ENCODE measurements at places on chromosomes 1 and 21.

GRCh38 chr1:48627486-48627885, 149.2 kb downstream of the BEND5 start:
- peak; percentile 80 for DNase-seq

DNA sequence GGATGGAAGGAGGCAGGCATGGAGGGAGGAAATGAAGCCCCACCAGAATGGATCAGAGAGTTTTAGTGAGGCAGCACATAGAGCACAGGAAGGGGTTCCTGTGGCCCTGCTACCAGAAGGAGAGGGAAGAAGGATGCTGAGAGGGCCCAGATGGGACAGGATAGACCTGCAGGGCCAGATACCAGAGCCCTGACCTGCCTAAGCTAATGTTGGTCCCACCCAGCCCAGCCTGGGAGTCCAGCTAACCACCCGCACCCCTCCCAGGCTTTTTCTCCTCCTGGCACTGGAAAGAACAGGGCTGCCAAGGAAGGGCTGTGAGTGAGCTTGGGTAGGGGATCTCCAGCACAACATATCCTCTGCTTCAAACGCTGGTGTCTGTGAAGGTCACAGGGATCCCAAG, 6.9 kb downstream of the NECTIN4 start:
- no peak for DNase-seq

DNA sequence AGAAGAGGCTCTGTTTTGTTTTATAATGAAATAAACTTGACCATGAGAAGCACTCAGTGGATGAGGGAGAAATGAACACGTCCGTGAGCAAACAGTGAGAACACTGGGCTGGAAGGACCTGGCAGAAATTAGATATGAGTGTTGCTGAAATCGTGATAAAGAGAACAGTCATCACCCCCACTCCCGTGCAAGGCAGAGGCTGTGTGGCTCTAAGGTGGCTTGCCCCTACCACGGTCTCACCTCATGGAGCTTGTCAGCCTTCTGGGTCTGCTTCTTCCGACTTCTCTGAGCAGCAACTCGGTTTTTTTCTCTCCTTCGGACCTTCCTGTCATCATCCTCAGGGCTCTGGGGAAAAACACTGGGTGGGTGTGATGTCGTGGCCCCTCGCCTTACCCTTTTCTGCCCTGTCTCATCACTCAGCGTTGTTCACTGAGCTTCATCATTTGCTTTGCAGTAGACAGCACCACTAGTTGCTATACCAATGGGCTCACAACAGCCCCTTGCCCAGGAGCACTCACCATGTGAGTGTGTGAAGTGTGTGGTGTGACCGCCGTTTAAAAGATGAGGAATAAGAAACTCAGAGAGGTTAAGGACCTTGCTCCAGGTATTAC, 2.8 kb downstream of the BATF3 start:
- no peak for DNase-seq

DNA sequence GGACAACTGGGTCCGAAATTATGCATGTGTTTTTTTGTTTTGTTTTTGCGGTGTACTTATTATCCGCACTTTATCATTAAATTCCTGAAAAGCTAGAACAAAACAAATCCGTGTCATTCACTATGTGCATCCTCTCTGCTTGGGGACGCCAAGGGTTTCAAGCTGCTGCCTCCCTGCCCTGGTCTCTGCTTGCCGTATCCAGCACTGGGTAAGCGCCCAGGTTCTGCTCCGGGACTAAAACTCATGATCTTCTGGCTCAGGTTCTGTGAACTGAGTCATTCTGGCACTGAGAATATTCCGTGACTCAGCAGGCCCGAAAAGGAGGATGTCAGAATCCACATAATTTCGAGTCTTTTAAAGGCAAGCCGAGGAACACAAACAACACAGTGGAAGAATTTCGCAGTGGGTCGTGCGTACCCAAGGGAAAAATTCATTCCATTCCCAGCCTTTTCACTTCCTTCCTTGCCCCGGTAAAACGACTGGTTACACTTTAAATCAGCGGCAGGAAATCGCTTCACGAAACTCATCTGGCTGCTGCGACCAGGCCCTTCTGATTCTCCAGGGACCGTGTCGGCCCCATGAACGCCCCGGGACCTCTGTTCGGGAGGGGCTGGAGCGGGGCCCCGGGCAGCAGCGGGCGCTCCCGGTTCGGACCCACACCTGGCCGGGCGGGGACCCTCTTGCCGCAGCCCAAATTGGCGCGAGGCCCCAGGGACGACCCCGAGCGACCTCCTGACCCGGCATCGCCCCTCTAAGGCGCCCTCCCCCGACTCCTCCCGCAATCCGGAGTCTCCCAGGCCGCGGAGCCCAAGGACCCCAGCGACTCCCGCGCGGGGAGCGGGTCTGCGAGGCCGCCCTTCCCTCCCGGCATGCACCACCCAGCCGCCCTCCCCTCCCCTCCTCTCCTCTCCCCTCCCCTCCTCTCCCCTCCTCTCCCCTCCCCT, 746 bp upstream of the LAMC1 start:
- peak; percentile 89 for DNase-seq

Measured in tongue (tissue), 3 donors.